ENCODE measurements at places on chromosomes 7 and 10.

DNA sequence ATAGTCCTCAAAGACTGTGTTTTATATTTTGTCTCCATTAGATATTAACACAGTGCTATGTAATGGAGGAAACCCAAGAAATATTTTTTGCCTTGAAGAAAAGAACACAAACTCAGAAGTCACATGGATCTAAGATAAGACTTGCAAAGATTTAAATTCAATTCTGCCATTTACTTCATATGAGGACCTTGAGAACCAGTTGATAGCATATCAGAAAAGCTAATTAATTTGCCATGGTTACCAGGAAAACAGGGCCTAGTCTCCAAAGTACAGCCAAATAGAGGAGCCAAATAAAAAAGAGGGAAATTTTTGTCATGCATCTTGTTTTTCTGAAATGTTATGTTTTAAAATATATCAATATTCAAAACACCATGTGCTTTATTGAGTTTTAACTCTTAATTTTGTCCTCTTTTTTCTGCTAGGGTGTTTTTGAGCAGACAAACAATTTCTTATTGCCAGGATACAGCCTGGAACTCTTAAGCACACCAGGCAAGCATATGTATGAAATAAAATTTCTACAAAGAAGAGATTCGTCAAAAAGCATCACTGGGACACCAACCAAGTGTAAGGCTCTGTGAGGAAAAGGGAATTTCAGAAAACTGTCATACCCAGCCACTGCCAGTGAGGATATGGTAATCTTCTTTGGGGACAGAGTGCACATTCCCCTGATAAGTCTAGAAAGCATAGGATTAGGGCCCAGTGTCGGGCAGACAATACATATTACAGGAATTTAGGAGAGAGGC, 10.6 kb upstream of the TOMM7 start:
- DNase-seq, result no peak

GRCh38 chr7:92843034-92843760, 6.8 kb upstream of the CDK6 start:
- no peak for DNase-seq

GRCh38 chr10:91360461-91360860, 49.7 kb upstream of the HECTD2 start:
- DNase-seq, result no peak

GRCh38 chr7:25940086-25940906, 211.7 kb upstream of the NFE2L3 start:
- no peak for DNase-seq

- DNase-seq, result no peak
Measured at GRCh38 chr7:27116962-27117886, 13.3 kb downstream of the HOXA4 start.

DNA sequence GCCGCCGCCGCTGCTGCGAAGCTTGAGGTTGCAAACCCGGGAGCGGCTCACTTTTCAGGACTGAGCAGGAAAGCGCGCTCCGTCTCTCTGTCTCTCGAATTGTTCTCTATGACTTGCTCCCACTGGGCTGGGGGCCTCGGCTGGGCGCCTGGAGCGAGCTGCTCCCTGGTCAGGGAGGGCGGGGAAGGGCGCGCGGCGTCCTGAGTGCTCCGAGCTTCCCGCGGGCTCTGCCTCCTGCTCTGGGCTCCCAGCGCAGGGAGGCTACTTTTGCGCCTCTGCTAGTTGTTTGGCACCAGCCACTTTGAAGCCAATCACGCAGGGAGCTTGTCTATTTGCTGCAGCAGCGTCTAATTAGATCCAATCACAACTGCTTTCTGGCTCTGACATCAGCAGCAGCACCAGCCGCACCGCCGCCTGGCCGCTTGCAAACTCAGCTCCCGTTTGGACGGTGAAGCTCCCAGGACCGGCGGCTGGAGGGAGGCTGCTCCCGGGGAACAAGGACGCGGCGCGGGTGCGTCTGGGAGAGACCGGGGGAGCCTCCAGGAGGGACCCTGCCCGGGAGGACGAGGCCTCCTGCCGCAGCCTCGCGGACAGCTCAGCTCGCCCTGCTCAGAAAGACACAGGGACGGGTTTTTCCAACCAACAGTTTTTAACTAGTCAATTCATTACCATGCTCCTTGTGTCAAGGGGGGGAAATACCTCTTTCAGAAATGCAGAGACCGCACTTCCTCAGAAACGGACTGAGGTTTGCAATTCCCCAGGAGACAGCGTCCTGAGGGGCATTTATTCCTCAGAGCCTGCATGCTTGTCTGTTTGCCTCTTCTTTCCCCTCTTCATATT, at the start of gene ADARB2:
TSS of gene ADARB2 (minus strand) at position 304 of the 840 bp plus-strand sequence.
- no peak for DNase-seq

DNA sequence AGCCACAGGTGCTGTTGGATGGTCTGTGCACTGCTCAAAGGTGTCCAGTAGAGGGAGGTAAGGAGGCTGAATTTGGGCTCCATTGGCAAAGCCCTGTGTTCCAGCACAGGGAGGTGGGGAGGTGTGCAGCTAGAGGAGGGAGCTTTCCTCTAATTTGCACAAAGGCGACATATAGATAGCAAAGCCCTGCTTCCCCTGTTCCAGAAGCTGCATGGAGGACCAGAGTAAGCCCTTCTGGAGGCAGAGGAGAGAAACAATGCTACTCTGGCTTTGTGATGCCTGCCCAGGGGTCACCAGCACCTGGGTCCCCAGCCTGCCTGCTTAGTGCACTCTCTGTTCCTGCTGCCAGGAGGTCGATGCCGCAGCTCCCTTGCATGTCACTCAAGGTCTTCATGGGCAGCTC, 3.4 kb upstream of the ARHGAP22 start:
- no peak for DNase-seq

DNA sequence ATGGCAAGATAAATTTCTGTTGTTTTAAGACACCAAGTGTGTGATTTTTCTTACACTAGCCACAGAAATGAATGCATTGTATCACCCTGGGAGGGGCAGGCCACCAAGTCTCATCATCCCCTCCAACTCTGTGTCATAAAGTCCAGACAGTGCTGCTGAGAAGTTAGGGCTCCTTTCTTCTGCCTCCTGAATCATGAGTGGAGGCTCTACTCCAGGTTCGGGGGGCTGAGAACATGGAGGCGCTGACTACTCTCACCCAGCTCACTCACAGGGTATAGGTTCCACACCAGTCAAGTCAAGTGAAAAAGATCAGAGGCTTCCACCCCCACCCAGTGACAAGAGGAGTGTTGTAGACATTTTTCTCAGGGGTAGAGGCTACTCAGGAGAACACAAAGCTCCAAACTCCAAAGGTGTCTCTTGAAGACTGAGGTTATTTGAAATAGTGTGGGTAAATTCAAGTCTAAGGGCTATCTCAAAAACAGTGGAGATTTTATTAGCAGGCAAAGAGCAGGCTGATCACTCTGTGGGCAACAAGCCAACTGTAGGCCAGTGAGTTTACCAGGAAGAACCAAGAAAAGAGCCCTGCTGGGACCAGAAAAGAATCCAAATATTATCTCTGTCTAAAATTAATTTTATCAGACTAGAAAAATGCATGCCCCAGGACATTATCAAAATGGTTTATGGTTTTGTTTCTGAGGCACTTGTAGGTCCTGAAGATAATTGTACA, 118.6 kb upstream of the RET start:
- no peak for DNase-seq

- no peak for DNase-seq
Measured at GRCh38 chr7:112792441-112792840, 2.2 kb upstream of the TMEM168 start.

GRCh38 chr7:47191876-47192291, 390.0 kb downstream of the TNS3 start:
- no peak for DNase-seq
